ENCODE measurements at places on chromosomes 16 and 17. TPM values are rescaled to one million over a fixed set of nuclear protein-coding genes. Genes with fewer than 3 reads are reported as not detected.

Gene PRAC2
- 12.4 TPM for total RNA-seq

Gene RBFOX1
- total RNA-seq = 4.1 TPM

Gene DNAAF8
- 0.98 TPM for total RNA-seq

Gene NOS2
- 67.1 TPM for total RNA-seq

Gene PDE6G
- total RNA-seq = 0.39 TPM

Gene PRSS53
- total RNA-seq = 2.7 TPM

Gene PTGES3L
- total RNA-seq = 4.4 TPM

Gene SKAP1
- total RNA-seq = 3.2 TPM

Gene GH1
- total RNA-seq = not detected

Gene CMIP
- 127 TPM for total RNA-seq

Gene TBC1D3I
- 0.54 TPM for total RNA-seq

Gene HEATR3
- total RNA-seq = 24.1 TPM

Gene TRIM25
- total RNA-seq = 115 TPM

Gene KRT25
- not detected for total RNA-seq

Gene TPSB2
- 3.7 TPM for total RNA-seq

Gene CBFA2T3
- 8.4 TPM for total RNA-seq

Gene C16orf74
- 1.3 TPM for total RNA-seq

Gene CD300H
- total RNA-seq = not detected

Gene ABCC11
- 0.35 TPM for total RNA-seq

Gene CHST5
- total RNA-seq = 111 TPM

Gene TNFRSF17
- total RNA-seq = 2.1 TPM

Gene WBP2
- total RNA-seq = 99.8 TPM

Gene ZCCHC14
- total RNA-seq = 36.4 TPM

Gene PYY
- total RNA-seq = 141 TPM

Gene PSME3
- total RNA-seq = 91.8 TPM

Gene KRTAP3-2
- total RNA-seq = not detected

Gene CCL17
- total RNA-seq = not detected

Gene CD300E
- 0.53 TPM for total RNA-seq

Gene OTOP2
- 15.3 TPM for total RNA-seq

Gene CD300A
- total RNA-seq = 7.0 TPM

Gene ODAD4
- total RNA-seq = 0.34 TPM
